Activated CD8-positive, alpha-beta T cell treated with anti-CD3 and anti-CD28 coated beads, Interleukin-2, amount 10 ng/mL, durations not matched to agents 7 days and 5 days (primary cell): ENCODE measurements at places on chromosomes 3 and 15. TPM values are rescaled to one million over a fixed set of nuclear protein-coding genes. Genes with fewer than 3 reads are reported as not detected.

- no peak for DNase-seq
These were observed 57.5 kb downstream of the TPRG1 start for GRCh38 chr3:189229196-189229828.

- DNase-seq = no peak
These were observed 2.3 kb downstream of the MEGF11 start for GRCh38 chr15:66251065-66251789.

DNA sequence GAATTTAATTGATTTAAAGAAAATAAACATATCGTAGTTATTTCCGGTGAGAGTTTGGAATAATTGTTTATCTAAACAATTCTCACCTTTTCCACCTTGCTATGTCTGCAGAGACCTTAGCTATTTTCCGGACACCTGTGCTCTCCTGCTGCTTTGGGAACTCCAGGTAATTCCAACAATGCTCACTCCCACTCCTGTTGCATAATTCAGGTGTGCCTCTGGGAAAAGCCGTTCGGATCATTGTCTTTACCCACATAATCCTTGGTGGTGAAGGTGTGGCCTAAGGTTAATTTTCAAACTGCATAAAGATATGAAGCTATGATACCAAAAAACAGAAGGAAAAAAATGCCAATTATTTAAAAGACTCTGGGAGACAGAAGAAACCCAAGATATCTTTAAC lies 59.4 kb downstream of the LDHAL6B start:
- no peak for DNase-seq

- DNase-seq = no peak
These were observed 50.4 kb upstream of the IGSF11 start for GRCh38 chr3:119085070-119085439.

- no peak for DNase-seq
These were observed 165.2 kb upstream of the HES1 start for GRCh38 chr3:193970773-193971206.

DNA sequence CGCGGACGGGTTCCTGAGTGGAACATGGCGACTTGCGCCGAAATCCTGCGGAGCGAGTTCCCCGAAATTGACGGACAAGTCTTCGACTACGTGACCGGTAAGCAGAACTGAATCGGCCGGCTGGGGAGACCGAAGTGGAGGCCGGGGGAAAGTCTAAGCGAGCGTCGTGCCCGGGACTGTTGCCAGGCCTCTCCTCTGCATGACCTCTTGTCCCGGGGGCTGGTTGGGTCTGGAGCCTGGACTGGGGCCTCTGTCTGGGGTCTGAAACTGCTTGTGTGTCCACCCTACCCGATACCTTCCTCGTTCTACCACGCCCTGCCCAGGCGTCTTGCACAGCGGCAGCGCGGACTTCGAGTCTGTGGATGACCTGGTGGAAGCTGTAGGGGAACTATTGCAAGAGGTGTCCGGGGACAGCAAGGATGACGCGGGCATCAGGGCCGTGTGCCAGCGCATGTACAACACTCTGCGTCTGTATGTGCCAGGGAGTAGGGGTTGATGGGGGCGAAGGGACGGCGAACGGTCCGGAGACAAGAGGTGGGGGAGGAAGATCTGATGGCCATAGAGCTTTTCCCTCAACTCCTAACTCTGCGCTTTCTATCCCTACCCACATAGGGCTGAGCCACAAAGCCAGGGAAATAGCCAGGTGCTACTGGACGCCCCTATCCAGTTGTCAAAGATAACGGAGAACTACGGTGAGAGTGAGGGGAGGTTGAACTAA lies at the start of gene ABCF3:
TSS of gene ABCF3 (plus strand) at position 16 of the 718 bp plus-strand sequence. CDS start at position 25, 9 bp downstream.
- no peak for DNase-seq

SLC22A14 gene
- total RNA-seq = not detected

DUOXA2 gene
- total RNA-seq = not detected

TNFSF10 gene
- 106 TPM for total RNA-seq

CORO2B gene
- not detected for total RNA-seq

ABCF3 gene
- total RNA-seq = 56.6 TPM
